ENCODE measurements at places on chromosomes 1 and 21. TPM values are rescaled to one million over a fixed set of nuclear protein-coding genes. Genes with fewer than 3 reads are reported as not detected.

GRCh38 chr1:35586808-35587207, 13.7 kb downstream of the TFAP2E start:
- no peak for DNase-seq

DNA sequence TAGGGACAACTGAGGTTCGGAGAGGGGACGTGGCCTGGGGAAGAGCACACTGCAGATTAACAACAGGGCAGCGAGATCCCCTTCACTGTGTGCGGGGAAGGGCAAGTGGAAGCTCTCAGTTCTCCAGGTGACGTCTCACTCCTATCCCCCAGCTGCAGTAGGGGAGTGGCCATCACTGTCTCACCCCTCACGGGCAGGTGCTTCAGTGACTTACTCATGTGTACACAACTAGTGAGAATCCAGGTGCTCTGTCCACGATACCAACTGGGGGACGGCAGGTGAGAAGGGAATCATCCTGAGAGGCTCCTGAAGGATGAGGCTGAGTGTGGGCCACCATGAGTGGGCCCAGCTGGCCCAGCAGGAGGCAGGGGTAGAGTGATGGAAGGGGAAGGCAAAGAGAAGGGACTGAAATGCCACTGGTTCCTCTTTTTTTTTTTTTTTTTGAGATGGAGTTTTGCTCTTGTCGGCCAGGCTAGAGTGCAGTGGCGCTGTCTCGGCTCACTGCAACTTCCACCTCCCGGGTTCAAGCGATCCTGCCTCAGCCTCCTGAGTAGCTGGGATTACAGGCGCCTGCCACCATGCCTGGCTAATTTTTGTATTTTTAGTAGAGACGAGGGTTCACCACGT, 25.9 kb downstream of the RHBG start:
- DNase-seq = no peak

Gene OR14K1
- not detected for polyA plus RNA-seq

DNA sequence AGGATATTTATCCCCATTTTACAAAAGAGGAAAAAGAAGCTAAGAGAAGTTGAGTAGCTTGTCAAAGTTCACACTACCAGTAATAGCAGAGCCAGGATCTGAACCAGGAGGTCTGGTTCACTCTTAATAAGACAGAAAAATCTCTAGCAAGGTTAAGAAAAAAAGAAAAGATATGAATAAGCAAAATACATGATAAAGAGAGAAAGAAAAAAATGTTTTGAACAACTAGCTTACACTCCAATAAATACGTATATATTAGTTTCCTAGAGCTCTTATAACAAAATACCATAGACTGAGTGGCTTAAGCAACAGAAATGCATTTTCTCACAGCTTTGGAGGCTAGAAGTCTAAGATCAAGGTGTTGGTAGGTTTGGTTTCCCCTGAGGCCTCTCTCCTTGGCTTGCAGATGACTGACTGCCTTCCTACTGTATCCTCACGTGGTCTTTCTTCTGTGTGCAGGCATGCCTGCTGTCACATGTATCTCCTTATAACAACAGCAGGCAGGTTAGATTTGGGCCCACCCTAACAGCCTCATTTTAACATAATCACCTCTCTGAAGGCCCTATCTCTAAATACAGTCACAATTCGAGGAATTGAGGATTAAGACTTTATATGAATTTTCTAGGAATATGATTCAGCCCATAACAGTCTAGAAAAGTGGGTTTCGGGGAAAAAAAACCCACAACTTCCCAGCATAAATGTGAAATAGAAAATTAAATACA, 60.4 kb downstream of the LEPR start:
- DNase-seq = no peak

GRCh38 chr1:175376194-175376593, 183.6 kb upstream of the KIAA0040 start:
- DNase-seq = no peak

- DNase-seq = no peak
Observed at GRCh38 chr1:107896936-107897335, 68.0 kb downstream of the VAV3 start.

Gene OR2T29
- not detected for polyA plus RNA-seq

DNA sequence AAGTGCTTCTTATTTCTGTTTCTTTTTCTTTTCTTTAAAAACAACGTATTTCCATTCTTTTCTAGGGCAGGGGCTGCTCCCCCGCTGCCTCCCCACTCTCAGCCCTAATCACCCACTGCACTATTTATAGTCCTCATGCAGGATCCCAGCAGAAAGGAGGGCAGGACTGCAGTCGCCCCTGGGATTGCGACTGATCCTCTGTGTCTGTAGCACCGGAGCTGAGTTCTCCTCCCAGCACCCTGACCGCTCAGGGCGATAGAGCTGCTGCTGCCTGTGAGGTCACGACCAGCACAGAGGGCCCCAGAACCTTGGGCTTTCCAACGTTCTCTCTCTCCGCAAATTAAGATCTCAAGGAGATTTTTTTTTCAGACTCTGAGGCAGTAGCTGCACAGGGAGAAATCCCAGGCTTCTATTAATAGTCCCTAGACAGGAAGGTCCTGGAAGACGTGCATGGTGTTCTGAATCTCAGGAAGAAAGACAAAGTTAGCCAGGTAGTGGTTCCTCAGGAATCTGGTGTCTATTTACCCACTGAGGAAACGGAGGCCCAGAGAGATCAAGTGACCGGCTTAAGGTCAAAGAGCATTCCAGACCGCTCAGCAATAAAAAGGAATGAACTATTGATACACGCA, 46.8 kb downstream of the PRAMEF20 start:
- no peak for DNase-seq

- DNase-seq = no peak
Observed at GRCh38 chr1:194512957-194513356, 1326.5 kb upstream of the B3GALT2 start.

All from forelimb muscle (tissue), 1 donor.